ENCODE measurements at places on chromosomes 4 and X.

GRCh38 chr4:96736352-96736889 is 896.5 kb downstream of the PDHA2 start:
- no peak for DNase-seq

DNA sequence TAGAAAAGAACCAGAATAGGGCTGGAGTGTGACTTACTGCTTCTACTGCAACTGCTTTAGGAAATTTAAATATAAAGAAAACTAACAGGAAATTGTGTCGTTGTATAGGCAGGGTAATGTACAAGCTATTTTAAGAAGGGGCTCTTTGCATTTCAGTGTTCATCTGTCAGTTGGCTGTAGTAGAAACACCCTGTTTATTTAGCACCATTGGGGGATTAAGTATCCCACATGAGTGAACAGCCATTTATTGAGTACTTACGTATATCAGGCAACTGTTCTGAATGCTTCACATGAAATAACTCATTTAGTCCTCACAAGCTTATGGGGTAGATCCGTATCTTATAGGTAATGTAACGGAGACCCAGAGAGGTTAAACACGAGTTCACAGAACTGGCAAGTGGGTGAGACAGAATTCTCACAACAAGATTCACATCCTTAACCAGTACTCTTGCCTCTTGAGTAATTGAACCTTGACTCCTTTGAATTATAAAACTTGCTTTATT is 23.9 kb downstream of the STIM2 start:
- DNase-seq: no peak

GRCh38 chrX:48745222-48745621 is 16.3 kb upstream of the GLOD5 start:
- DNase-seq: no peak

DNA sequence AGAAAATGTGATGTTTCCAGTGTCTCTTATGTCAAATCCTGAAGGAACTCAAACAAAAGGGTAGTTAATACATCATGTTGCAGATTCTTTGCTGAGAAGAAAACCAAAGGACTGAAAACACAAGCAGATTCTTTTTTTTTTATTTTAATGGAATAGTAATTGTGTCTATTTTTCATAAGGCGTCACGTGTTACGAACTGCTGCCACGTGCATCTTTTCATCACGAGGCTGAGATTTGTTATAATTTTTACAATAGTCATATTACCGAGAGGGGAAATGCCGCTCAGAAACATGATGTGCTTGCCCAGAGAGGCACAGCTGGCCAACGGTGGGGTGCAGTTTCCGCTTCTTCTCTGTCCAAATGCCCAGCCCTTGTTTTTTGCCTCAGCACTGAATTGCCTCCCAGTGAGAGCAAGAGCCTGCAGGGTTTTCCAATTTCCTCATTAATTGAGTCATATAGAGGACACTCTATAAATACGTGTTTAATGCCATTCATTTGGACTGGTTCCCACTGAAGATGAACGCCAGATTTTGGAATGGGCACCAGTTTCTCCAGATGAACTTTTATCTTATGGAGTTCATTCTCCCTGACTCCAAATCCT is 225.3 kb downstream of the STK32B start:
- DNase-seq: no peak

DNA sequence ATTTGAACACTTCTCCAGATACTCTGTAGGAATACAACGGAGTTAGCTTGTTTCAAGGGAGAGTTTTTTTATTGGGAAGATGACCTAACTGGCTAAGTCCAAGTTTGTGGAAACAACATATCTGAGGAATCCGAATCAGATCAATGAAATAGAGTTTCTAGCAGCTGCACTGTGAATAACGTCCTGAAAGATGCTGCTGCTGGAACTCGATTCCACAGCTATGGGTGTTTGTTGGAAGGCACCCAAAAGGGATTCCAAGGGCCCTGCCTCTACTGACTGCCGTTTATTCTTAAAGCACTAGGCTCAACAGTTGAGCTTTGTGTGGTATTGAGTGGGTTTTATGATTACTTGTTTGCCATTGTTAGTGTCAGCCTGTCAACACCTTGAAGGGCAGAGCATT is 6.6 kb upstream of the GBA3 start:
- DNase-seq: no peak

DNA sequence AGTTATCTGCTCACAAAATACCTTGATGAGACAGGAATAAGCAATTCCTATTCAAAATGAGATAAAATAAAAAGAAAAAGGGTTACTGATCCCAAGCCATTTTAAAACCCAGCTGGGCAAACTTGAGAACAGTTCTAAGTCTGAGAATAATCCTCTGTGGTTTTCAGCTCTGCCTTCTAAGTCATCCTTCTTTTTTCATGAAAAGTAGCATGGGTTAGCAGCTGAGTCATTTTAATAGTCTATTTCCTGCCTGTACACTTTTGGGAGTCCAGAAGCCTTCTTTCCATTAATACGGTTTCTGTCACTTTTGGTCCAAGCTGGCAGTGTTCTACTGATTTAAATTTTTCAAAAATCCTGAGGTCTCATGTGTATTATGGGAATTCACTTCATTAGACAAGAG is 374.3 kb downstream of the IQCM start:
- no peak for DNase-seq

- no peak for DNase-seq
Measured at GRCh38 chr4:43369036-43369594, 476.6 kb downstream of the GRXCR1 start.

DNA sequence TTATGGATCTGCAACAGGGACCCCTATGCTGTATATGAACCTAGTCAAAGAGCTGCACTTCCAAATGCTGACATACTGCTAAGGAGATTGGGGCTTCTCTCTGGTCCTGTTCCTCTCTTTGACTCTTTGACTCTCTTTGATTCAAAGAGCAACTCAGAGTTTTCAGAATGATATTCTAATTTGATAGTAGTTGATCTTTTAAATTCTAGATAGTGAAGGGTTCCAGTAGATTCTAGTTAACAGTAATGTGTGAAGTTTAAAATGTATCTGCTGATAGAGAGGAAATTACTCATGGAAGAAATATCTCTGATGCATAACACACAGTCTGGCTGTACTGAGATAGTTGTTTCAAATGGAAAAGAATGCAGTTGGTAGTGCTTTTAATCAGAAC is 239.1 kb downstream of the RASL11B start:
- no peak for DNase-seq

DNA sequence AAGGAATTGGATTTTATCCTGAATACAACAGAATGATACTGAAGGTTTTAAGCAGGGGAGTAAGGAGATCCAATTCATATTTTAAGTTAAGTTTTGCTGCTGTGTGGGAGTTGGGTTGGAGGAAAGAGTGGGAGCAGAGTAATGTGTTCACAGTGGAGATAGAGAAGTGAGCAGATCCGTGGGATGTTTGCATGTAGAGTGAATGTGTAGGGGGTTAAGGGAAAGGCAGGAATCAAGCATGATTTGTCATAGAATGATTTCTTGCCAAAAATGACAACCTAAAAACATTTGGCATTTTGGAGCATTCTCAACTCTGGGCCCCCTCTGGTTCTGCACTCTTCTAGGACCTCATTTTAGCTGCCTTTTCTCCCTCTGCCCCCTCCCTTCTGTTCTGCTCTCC is 76.6 kb downstream of the ARHGAP10 start:
- no peak for DNase-seq

DNA sequence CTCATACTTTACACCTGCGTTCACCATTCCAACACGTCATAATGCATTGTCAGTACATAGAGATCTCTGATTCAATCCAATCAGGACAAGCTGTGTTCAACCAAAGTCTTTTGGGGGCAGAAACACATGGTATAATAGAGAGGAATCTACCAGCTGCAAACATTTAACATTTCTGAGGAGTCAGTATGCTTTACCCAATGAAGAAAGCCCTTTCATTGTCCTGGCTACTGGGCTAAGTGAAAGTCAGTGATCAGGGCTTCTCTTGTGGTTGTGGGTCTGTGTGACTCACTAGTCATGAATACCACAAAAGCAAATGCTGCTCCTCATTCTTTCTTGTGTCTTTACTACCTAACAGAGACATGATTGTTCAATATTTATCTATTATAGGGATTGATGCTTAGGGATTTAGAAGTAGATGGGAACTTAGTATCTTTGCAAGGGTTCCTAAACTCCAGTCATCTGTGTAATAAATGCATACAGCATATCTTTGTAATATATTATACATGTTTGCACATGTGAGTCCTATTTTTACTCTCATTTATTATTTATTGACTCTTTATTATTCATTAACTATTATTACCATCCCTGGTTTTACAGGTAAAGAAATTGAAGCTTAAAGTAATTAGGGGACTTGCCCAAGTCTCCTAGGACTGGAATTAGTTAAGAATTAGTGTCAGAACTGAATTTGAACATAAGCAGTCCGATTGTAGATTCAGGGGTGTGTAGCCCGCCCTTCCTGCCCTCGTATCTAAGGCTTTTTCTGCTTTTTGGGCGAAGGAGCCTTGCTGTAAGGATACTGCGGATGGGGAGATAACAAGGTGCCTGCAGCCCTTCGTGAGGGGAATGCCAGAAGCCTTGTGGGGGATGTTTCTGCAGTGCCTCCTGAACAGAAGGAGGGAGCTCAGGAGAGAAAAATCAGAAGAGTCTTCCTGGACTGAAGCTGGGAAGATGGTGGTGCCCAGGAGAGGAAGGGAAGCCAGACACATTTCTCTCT is 353.1 kb upstream of the BOD1L1 start:
- DNase-seq: peak; percentile 76

DNA sequence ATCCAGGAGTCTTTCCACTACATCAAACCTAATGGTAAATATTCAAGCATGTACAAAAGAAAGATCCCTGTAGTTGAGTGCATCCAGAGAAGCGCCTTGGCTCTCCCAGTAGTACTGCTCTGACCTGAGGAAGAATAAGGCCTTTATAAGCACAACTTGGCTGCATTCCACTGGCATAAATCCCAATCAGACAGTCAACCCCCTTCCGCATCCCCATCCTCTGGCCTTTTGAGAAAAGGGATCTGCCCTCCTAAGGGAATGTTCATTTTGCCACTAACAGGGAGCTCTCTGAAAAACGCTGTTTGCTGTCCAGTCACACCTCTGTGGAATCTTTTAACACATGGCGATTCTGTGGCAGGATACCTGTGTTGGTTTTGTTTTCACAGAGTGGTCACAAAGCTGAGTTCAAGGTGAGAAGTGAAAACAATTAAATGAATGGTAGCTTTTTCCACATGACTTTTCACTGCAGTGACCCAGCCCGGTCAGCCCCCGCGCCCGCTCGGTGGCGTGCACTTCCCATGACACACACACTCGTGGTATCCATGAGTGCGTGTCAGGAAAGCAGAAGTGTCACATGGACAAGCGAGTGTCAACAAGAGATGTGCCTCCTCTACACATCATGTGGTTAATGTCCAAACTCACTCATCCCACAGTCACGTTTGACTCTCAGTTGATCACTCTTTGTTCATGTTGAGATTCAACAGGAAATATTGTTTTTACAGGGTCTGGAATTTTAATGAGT is 112.2 kb upstream of the ENPP6 start:
- DNase-seq: no peak

DNA sequence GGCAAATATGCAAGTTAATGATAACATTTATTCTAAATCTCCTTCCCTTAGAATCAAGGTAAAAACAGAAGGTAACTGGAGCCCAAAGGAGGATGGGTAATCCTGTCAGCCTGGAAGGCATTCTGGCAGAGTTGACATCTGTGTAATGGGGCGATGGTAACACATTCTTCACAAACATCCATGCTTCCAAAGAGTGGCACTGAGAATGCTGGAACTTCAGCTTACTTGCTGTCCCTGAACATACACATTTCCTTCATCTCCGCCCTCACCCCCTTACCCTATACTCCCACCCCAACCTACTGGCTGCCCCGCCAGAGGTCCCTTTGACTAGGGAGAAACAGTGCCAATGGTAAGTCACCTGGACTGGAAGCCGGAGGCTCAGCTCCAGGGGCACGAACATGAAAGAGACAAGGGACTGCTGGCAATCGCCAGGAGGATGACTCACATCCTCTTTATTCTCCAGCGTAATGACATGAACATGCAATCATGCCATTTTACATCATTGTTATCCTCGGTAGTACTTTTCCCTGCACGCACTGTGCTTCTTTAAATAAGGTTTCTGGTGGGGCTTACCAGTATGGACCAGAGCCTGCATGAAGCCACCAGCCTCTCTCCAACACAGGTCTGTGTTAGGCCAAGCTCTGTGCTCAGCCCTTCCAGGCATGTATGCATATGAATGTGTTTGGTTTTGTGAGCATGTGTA is 694.2 kb upstream of the TENM3 start:
- DNase-seq: peak; percentile 57

DNA sequence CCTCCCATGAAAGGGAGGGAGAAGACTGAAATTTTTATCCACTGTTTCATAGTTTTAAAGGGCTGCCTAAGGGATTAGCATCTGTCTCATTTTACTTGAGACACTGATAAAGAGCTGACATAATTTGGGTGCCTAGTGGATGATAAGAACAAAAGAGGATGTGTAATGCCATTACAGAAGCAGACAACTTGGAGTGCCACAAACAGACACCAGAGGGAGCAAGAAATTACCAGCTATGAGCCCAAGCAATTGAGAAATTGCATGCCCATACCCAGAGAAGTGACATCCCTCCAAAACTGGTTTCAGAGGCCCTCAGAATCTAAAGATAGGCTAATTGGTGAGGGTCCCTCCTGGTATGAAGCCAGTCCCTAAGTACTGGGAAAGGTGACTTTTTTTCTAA is 38.5 kb upstream of the POU3F4 start:
- DNase-seq: no peak

DNA sequence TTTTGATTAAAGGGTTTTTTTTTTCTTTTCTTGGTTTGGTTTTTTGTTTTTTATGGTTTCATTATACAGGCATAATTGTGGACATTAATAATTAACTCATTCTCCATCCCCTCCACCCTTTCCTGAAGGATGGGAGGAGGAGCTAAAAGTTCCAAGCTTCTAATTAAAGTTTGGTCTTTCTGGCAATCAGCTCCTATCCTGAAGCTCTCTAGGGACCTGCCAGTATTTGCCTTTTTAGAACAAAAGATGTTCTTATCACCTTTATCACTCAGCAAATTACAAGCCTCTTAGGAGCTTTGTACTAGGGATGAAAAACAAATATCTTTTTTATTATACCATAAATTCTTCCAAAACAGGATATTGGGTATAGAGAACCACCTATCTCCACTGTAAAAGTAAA is 589.8 kb downstream of the PDHA2 start:
- no peak for DNase-seq

- no peak for DNase-seq
Measured at GRCh38 chrX:153487590-153488071, 7.1 kb upstream of the BGN start.

- DNase-seq: no peak
Measured at GRCh38 chrX:130086447-130087206, 23.7 kb downstream of the ELF4 start.

DNA sequence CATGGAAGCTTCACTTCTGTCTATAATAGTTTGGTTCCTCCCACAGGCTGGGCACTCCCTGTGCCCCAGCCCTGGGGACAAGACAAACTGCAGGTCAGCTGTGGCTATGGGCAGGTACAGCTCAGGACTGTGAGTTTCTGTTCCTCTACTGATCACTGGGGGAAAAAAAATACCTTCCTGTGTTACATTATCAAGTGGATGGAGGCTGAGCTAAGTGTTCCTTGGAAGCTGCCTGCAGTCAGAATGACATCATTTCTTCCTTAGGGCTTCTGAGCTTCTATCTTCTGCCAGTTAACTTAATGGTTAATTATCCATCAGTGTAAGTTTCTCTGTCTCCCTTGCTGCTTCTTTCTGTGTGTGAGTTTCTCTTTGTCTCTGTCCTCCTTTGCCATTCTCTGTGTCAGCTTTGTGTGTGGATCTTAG is 4.6 kb downstream of the RAB33A start:
- no peak for DNase-seq

GRCh38 chr4:46254788-46255187 is 130.9 kb upstream of the GABRG1 start:
- no peak for DNase-seq

GRCh38 chrX:72031118-72031517 is 100.6 kb downstream of the RTL5 start:
- DNase-seq: no peak

All from AG04450 (cell line).